Stimulated activated CD8-positive, alpha-beta memory T cell treated with anti-CD3 and anti-CD28 coated beads, Interleukin-12 subunit alpha, Interleukin-12 subunit beta, amount 100 ng/mL, for 4 hours (primary cell): ENCODE measurements at places on chromosomes 16 and 17.

- no peak for DNase-seq
Observed at GRCh38 chr17:42321555-42321954, 33.3 kb downstream of the STAT5A start.

GRCh38 chr16:16821261-16821660, 442.3 kb downstream of the NPIPA7 start:
- DNase-seq: no peak

DNA sequence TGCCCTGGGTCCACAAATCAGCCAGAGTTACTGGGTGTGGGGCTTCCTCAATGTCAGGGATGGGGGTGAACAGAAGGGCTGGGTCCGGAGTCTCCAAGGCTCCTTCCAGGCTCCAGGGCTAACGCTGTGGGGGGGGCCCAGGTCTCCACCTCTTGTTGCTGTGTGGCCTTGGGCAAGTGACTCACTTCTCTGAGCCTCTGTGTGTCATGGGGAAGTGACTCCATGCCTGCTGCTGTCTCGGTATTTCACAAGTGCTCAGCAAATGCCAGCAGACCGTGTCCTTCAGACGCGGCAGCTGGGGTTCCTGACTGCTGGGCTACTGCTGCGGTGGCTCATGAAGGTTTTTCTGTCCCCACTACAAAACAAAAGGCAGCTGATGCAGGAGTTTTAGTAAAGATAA, 26.6 kb downstream of the JPH3 start:
- no peak for DNase-seq

- DNase-seq: no peak
Observed at GRCh38 chr17:76145231-76146052, 4.4 kb upstream of the FOXJ1 start.

- DNase-seq: no peak
Observed at GRCh38 chr17:3755335-3756030, 31.8 kb downstream of the HASPIN start.

DNA sequence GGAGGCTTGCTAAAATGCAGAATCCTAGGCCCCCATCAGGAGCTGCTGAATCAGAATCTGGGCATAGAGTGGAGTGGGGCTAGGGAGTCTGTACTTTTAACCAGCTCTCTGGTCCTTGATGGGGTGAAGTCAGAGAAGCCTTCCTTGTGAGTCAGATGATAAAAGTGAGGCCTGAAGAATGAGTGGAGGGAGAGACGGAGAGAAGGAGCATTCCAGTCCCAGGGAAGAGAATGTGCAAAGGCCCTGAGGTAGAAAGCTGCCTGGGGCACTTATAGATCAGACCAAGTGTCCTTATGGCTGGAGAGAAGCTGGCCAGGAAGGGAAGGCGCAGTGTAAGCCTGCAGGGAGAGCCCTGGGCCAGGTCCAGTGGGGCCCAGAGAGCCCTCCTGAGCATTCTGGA, 235.1 kb upstream of the NLRP1 start:
- DNase-seq: no peak

- no peak for DNase-seq
Observed at GRCh38 chr17:6591599-6592158, 35.3 kb upstream of the PITPNM3 start.

GRCh38 chr16:88471575-88471974, 18.5 kb downstream of the ZFPM1 start:
- DNase-seq: no peak

DNA sequence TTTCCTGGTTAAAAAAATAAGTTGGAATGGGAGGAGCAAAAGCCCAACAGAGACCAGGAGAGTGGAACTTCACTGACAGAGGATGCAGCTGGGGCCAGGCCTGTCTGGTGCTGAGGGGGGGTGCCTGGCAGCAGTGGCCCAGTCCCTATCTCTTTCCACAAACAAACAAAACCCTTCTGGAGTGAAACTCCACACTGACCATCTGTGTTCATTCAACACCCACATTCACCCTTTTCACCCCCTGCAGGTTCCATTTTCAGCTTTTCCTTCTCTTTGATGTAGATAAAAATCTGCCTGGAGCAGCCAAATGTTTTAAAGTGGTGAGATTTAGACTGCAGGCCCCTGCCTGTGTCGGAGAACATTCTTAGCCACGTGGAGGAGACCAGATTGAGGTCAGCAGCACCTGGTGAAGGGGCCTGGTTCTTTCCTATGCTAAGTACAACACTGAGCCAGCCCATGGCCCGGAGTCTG, 161.4 kb upstream of the CDH11 start:
- no peak for DNase-seq

GRCh38 chr16:50505115-50505514, 43.1 kb upstream of the NKD1 start:
- no peak for DNase-seq

DNA sequence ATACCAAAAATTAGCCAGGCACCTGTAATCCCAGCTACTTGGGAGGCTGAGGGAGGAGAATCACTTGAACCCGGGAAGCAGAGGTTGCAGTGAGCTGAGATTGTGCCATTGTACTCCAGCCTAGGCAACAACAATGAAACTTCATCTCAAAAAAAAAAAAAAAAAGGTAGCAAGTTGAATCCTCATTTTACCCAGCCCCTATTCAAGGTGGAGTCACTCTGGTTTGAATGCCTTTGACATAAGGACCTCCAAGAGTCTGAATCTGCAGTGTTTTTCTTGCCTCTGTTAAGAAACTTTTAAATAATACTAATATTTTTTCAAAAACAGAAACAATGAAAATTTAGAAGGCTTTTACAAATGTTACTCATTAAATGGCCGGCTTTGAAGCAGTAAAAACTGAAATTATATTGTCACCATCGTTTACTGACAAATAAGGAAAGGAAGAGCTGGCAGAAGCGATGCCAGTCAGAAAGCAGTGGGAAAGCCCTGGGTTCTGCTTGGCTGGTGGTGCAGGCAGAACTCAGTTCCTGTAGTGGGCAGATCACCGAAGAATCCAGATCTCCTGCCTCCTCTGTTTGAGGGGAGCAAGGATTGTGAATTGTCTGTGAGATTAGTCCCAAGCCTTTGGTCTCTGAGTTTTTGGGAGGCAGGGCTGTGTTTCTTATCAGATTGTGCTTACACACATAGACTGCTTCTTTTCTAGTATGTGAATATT, 99.7 kb upstream of the HAS3 start:
- no peak for DNase-seq

- no peak for DNase-seq
Observed at GRCh38 chr17:19306160-19307111, 56.1 kb downstream of the B9D1 start.

GRCh38 chr17:79023886-79024771, at the start of gene C1QTNF1:
Gene C1QTNF1 (plus strand): TSS chr17:79024169. CDS start chr17:79043969, 19,800 bp downstream.
- no peak for DNase-seq
